ENCODE measurements at places on chromosomes 7 and 10.

GRCh38 chr10:112360308-112361270 is 13.3 kb upstream of the ACSL5 start:
- no peak for DNase-seq

- DNase-seq = no peak
Observed at GRCh38 chr7:23062452-23062851, 43.1 kb upstream of the KLHL7 start.

DNA sequence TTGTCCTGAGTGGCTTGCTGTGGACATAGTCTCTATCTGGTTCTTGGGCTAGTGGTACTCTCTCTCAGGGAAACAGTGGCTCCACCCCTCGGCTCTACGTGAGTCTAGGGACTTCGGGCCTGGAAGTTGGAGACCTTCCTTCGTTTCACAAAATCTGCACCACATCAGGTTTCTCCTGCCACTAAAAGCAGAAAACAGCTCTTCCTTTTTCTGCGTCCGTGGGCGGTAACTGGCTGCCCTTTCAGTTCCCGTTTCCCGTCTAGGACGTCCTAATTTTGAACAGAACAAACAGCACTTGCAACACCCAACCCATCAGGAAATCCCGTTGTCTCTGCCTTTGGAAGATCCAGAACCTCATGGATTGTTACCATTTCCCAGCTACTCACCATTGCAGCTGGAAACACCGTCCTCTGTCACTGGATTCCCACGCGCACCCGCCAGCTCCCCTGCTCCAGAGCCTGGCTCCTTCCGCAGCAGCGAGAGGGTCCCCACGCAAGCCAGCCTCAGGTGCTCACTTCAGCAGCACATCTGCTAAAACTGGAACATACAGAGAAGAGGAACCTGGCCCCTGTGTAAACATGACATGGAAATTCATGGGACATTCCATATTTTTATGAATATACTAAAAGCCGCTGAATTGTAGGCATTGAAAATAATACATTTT is 311.4 kb upstream of the AKR1E2 start:
- no peak for DNase-seq

DNA sequence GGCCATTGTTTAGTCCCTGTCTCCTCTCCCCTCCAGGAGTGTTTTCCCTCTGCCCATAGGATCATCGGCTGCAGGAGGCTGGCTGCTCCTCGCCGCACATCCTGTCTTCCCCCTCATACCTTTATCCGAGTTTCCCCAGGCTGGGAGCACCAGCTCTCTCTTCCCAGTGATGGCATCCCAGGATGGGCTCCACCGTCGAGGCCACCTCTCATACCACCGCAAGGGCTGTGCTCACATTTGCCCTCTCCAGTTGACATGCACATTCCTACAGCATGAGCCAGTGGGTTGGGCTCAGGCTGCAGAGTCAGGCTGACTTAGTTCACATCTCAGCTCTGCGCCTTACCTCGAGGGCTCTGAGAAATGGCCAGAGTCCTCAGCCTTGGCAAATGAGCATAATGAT is 12.1 kb downstream of the HKDC1 start:
- DNase-seq = no peak

DNA sequence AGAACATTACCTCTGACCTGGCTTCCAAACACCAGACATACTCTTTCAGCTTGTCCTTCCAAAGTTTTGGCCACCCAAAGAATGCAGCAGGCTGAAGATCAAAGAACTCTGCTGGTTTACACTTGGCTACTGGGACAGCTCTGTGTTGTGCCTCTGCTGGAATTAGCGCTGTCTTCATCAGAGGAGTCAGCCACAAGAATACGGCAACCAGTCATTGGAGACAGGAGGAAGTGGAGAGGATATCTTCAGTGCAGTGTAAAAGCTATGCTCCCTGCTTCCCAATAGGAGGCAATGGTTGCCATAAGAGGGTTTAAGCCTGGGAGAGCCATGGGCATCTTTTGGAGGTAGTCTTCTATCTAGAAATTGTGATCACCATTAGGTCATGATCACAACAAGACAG is 126.7 kb upstream of the WNT16 start:
- DNase-seq = no peak

Data from NCI-H1092 (cell line).